ENCODE measurements at places on chromosomes 3 and 15.
A peak's percentile ranks its signal among the peaks of the same experiment; 100 is the strongest.

DNA sequence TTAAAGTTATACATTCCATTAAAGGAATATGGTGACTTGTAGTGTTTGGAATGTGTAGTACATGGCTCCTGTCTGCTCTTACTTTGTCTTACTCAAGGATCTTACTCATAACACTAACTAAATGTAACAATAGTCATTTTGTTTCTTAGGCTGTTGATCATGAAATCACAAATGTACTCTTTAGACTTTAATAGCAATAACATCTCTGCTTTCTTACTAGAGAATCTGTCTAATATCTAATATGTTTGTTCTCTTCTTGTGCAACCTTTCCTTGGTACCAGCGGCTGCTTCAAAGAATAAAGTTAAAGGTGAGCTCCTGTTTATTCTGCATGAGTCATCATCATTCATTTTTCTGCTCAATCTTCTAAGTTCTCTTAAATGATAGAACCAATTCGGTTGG lies 767.5 kb downstream of the CADM2 start:
- DNase-seq: peak; percentile 44

DNA sequence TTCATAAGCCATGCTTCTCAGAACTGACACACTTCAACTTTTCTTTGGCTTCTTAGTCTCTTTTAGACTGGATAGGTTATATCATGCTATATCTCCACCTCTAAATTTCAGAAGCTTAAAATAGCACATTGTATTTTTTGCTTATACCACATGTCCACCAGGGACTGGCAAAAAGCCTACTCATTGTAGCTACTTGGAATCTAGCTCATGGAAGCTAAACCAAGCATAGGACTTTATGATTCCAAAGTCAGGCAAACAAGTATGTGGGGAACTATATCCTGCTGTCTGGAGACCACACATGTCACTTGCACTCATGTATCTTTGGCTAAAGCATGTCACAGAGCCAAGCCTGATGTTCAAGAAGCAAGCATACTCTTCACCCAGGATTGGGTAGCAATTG lies 245.0 kb upstream of the RASGRP1 start:
- DNase-seq: no peak

GRCh38 chr3:175105066-175105465 lies 245.9 kb downstream of the NAALADL2 start:
- DNase-seq: no peak

GRCh38 chr3:43104660-43105595 lies 951 bp downstream of the POMGNT2 start:
- no peak for DNase-seq

- peak; percentile 32 for DNase-seq
These were observed 38.8 kb downstream of the BHLHE40 start for GRCh38 chr3:5017925-5018531.

- DNase-seq: peak; percentile 85
These were observed 44.6 kb downstream of the ZIC4 start for GRCh38 chr3:147361454-147362420.

DNA sequence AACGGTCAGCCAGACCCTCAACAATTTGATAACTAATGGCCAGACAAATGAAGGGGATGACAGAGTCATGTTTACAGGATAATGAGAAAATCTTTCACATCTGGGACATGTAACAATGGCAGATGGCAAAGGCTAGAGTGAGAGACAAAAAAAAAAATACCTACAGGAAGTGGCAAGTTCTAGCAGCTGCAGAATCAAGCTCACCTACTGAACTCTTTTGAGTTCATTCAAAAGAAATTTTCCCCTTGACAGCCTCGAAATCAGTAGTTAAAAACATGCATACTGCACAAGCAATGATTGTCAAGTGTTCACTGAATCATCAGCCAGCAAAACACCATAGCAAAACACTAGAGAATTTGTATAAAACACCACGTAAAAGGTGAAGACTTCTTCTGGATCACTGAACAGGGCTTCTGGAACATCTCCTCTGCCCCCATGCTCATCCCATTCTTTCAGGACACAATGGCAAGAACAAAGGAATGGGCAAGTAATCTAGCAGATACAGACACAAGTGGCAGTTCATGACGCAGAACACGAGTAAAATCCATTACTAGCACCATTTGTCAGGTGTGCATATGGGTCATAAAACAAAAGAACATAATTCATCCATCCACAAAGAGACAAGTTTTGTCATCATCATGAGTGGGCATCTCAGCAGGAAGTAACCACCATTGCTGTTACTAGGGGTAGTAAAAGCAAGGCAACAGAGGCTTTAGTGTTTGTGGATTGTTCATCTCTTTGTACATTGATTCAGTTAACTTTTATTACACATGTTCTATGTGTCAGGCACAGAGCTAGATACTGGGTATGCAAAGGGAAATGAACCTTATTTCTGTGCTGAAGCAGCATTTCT lies 13.8 kb upstream of the KCNMB2 start:
- no peak for DNase-seq

DNA sequence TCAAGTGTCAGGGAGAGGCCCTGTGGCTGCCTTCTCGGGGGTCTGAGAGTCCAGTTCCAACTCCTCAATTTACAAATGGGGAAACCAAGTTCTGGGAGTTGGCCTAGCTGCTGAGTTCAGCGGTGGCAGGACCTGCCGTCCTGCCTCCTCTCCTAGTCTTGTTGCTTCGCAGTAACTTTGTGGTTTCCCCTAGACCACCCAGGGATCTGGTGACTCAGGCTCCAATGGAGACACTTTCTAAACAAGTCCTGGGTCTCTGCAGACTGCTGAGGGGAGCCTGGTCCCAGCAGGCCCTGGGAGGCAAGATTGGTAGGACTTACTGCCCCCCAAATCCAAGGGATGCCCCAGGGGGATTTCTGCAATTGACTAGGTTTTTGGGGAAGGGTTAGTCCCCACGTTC lies 83.6 kb downstream of the SMAD6 start:
- DNase-seq: no peak

- no peak for DNase-seq
These were observed 6.1 kb downstream of the RHCG start for GRCh38 chr15:89490081-89490813.

- DNase-seq: peak; percentile 58
These were observed 127.5 kb upstream of the TOPAZ1 start for GRCh38 chr3:44114142-44114541.

DNA sequence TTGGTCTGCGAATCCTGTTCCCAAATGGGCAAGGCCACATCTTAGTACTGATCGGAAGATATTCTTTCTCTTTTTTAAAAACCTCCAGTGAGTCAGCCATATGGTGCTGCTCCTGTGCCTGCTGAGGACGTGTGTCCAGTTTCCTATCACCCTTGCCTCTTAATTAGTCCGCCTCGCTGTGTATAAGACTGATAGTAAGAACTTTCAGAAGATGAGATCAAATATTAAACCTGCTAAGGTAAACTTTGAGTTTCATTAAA lies 612 bp downstream of the UBA5 start:
- DNase-seq: no peak

DNA sequence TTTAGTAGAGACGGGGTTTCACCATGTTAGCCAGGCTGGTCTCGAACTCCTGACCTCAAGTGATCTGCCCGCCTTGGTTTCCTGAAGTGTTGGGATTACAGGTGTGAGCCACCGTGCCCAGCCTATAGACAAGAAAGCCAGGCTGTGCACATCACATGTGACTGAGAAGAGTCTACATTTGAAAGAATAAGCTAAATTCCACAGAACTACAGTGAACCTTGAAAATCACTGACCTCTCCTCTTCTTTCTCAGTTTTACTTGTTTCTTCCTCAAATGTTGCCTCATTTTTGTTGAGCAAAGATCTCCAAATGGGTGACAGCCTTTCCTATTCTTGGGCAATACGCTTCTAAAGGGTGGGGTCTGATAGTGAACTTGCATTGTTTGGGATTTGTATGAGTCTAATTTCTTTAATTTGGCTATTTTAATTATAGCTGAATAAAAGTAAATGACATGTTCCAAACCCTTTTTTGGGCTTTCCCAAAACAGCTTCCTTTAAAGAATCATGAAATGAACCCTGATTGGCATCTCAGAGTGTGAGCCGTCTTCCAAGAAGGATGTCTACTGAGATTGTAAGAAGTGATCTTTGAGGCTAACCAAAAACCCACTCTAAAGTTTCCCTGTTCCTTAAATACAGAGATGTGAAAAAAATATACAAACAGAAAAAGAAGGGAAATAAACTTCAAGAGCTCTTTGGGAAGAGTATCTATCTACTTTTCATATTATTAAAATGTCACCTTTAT lies 21.6 kb upstream of the SPTBN5 start:
- no peak for DNase-seq

- DNase-seq: no peak
These were observed 38.2 kb downstream of the ABI3BP start for GRCh38 chr3:100954990-100955389.

- no peak for DNase-seq
These were observed 100.0 kb downstream of the THBS1 start for GRCh38 chr15:39680868-39681267.

DNA sequence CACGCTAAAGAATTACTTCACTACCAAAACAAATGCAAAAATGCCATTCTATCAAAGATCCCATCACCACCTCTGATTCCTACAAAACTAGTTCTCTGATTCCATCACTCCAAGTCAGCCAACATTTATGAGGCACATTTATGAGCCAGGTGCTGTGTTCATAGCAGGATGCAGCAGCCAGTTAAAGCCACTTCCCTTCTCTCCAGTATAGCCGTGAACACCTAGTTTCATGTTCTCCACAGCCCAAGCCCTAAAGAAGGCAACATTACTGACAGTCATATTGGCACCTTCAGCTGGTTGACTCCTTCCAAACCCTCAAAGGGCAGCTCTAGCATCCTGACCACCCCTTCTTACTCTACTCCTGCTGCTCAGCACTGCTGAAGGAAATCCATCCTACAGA lies 36.4 kb downstream of the RYK start:
- no peak for DNase-seq

- DNase-seq: no peak
These were observed 26.9 kb upstream of the AKAP13 start for GRCh38 chr15:85353516-85353915.

DNA sequence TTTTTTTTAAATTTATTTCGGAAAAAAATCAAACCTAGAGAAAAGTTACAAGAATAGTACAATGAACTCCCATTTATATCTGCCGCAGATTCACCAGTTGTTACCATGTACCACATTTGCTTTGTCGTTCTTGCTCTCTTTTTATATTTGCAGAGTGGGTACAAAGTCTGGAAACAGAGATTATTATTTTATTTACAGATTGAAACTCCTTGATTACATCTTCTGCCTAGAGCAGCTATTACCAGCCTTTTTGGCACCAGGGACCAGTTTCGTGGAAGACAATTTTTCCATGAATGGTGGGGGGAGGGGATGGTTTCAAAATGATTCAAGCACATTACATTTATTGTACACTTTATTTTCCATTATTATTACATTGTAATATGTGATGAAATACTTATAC lies 8.3 kb downstream of the MEF2A start:
- no peak for DNase-seq

GRCh38 chr3:62184559-62184958 lies 188.8 kb downstream of the FEZF2 start:
- no peak for DNase-seq

GRCh38 chr3:17967111-17967510 lies 224.7 kb upstream of the TBC1D5 start:
- DNase-seq: no peak

GRCh38 chr15:64905119-64905831 lies 6.4 kb upstream of the ANKDD1A start:
- peak; percentile 59 for DNase-seq

DNA sequence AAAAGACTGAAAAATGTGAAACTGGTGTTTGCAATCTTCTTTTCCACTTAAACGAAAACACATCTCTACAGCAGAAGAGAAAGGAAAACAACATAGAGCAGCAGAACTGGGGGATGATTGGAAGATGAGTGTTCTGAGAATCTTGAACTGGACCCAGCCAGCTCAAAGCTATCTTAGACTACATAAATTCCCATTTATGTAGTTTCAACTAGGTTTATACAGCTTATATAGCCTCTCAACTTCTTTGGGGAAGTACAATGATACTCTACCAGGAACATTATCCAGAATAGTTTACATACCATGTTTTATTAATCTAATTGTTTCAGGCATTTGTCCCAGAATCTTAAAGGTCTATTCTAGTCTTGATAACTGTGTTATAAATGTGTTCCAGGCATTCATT lies 658.2 kb upstream of the LMCD1 start:
- DNase-seq: no peak

- DNase-seq: no peak
These were observed 60.9 kb upstream of the TSC22D2 start for GRCh38 chr3:150346981-150347863.

GRCh38 chr3:193922034-193922774 lies 213.7 kb upstream of the HES1 start:
- no peak for DNase-seq

GRCh38 chr15:94412979-94413746 lies 181.8 kb downstream of the MCTP2 start:
- DNase-seq: peak; percentile 59

DNA sequence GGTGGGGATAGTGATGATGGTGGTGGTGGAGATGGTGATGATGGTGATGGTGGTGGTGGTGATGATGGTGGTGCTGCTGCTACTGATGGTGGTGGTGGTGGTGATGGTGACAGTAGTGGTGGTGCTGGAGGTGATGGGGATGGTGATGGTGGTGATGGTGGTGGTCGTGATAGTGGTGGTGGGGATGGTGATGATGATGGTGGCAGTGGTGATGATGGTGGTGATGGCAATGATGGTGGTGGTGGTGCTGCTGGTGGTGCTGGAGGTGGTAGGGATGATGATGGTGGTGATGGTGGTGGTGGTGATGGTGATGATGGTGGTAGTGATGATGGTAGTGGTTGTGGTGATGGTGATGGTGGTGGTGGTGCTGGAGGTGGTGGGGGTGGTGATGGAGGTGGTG lies 21.3 kb downstream of the DNAJB8 start:
- DNase-seq: no peak

Data from HT-29 (cell line).